ENCODE measurements at places on chromosomes 5 and 9.

GRCh38 chr9:7613931-7614330 lies 185.6 kb downstream of the DMAC1 start:
- DNase-seq: peak; percentile 29

DNA sequence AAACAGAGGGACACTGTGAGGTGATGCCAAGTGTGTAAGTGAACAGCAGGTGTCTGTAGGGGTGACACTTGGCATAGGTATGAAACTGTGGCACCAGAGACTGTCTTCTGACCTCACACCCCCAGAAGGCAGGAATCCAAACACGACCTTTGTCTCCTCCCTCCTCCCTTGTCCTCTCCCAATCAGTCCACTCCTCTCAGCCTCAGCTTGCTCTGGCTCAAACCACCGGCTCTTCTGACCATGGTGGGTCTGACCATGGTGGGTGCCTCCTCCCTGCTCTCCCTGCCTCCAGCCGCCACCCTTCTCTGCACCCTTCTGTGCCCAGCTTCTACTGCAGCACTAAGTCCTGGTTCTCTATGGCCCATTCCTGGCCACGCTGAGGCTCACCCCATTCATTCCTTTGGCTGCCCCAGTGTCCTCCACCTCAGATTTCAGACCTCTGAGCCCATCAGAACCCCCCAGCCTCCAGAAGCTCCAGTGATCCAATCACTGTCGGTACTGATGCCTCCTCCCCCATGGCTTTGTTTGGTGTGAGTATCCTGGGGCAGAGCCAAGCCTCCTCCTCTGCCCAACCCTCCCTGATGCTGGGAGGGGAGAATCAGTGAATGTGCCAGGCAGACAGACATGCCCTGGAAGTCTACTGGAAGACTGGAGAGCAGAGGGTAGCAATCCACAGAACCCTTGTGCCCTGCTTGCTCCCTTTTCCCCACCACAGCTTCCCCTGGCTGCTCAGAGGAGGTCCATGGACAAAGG lies 1.7 kb upstream of the ARID3C start:
- DNase-seq: no peak

GRCh38 chr9:92504881-92505280 lies 22.6 kb upstream of the ASPN start:
- DNase-seq: no peak

DNA sequence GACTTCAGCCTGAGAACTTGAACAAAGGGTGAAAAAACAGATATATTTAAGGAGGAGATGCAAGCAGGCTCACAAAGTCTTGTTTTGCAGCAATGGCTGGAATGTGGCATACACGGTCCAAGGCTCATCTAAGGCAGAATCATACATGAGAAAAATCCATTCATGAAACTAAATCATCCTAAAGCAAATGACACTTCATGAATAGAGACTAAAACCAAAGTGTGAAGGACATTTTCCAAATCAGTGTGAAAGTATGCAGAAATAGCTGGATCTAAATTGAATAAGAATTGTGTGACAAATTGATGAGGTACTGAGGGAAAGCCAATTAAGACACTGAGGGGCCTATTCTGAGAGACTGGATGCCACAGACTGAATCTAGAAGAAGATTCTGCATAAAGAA lies 27.3 kb downstream of the ZNF366 start:
- no peak for DNase-seq

DNA sequence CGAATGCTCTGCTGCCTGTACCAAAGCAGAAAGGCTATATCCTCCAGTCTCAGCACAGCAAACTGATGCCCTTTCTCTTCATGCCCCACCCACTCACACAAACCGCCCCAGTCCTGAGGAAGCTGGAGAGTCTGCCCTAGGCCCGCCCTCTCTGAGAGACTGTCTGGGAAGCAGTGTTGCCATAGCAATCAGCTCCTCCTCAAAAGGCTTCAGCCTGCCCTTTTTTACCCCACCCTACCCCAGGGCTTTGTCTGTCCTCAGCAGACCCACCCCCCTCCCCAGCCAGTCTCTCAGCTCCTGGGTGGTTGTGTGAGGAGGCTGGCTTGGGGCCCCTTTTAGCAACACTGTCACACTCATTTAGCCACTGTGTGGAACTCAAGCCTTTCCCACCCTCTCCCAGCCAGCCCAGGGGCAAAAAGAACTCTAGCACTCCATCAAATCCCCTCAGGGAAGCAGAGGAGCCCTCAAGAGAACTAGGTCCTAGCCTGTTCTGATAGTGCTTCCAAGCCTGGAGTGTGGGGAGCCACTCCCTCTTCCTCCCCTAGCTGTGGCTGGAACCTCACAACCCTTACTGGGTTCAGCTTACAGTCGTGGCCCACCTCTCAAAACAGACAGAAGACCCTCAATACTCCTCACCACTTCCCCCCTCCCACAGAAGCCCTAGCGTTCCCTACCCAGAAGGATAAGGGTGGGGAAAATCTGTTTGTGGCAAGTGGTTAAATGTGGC lies 1.4 kb downstream of the ATOSB start:
- peak; percentile 87 for DNase-seq

DNA sequence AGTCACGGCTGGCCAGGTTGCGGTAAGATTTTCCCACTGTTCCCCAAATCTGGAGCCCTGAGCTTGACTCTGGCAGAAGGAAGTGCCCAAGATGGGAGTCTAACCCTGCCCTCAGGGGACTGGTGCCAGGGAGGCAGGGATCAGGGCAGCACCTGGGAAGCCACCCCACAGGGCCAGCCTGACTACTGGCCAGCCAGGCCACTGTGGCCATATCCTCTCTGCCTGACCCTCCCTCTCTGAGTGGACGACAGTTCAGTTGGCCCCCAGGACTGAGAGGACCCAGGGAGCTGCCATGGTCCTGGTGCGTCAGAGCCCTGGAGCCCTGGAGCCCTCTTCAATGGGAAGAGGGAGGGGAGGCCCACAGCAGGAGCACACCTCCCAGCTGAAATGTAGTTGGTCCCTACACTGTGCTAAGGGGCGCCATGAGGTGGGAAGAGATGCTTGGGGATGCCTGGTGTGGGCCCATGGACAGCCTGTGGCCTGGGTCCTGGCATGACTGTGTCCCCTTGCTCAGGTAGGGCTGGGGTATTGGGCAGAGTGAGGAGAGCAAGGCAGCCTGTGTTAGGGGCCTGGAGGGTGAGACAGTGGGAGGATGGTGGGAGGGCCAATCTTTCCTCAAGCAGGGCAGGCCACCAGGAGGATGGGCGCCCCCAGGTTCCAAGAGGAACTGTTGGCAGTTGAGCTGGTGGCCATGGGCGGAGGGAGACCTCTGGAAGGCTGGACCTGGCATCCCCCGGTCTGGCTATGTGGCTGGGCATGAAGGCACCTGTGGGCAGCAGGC lies 81.1 kb downstream of the PHF2 start:
- no peak for DNase-seq

- no peak for DNase-seq
Measured at GRCh38 chr5:94197970-94198369, 420.4 kb downstream of the KIAA0825 start.

DNA sequence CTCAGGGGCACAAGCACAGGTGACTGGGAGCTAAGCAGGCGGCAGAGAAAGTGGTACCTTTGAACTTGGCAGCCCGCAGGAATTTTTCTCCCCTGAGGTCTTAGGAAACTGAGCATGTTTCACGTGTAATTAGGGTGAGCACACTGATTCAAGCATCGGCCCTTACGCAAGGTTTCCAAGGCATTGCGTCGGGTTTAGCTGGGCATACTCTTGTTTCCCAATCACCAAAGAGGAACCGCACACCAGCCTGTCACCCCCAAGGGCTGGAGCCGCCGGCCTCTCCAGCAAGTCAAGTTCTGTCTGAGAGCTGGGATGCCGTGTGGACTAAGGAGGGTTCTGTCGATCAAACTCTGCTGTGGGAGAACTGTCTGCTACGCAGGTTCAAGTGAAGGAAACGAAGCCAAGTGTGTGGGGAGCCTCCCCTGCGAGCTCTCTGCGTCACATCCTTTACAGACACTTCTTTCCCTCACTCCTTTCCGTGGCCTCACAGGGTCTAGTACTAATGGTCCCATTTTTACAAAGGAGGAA lies 53.0 kb downstream of the ERGIC1 start:
- DNase-seq: no peak

DNA sequence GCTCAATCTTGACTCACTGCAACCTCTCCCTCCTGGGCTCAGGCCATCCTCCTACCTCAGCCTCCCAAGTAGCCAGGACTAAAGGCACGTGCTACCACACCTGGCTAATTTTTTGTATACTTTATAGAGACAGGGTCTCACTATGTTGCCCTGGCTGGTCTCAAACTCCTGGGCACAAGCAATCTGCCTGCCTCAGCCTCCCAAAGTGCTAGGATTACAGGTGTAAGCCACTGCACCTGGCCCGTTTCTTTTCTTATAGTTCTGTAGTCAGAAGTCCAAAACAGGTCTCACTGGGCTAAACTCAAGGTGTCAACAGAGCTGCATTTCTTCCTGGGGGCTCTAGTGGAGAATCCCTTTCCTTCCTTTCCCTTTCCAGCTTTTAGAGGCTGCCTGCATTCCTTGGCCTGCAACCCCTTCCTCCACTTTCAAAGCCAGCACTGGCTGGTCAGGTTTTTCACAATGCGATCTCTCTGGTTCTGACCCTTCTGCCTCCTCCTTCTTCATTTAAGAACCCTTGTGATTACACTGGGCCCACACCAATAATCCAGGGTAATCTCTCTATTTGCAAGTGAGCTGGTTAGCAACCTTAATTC lies 16.3 kb downstream of the IRF1 start:
- peak; percentile 2 for DNase-seq

DNA sequence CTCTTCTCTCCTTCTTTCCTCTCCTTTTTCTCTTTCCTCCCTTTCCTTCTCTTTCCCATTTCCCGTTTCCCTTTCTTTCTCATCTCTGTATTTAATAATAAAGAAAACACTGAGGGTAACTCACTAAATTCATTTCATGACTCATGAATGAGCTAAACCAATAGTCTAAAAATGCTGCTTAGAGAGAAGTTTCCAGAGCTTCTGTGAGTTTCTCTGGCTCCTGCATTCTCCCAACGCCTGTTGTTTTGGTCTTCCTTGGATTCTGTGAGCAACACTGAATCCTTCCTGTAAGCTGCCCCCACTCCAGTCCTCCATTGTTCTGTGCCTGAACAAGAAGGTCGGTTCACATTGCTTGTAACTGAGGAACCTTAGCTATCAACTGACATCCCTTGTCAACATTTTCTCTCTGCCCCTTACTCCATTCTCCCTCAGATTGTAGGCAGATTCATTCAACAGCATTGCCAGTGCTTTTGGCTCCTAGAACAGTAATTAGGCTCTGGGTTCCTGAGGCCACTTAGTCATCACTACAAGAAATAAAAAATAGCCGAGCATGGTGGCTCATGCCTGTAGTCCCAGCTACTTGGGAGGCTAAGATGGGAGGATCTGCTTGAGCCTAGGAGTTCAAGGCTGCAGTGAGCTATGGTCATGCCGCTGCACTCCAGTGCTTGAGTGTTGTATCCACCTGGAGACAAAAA lies 237.7 kb upstream of the KLF4 start:
- no peak for DNase-seq

GRCh38 chr9:18190671-18191374 lies 283.1 kb upstream of the ADAMTSL1 start:
- no peak for DNase-seq

DNA sequence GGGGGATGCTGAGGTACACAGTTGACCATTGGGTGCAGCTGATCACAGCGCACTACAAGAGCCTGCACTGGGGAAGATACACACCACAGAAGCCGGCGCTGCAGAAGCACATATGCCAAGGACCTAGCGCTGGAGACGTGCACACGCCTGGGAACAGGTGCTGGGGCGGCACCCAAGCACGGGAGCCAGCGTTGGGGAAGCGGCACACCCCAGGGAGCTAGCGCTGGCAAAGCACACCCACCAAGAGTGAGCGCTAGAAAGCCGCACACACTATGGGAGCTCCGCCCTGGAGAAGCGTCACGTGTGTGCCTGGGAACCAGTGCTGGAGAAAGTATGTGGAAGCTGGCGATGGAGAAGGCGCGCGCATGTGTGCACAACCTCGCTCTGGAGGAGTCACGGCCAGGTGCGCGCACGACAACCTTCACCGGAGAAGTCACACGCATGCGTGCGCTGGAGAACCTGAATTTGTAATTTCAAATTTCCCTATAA lies 4.5 kb downstream of the FANCC start:
- peak; percentile 7 for DNase-seq

DNA sequence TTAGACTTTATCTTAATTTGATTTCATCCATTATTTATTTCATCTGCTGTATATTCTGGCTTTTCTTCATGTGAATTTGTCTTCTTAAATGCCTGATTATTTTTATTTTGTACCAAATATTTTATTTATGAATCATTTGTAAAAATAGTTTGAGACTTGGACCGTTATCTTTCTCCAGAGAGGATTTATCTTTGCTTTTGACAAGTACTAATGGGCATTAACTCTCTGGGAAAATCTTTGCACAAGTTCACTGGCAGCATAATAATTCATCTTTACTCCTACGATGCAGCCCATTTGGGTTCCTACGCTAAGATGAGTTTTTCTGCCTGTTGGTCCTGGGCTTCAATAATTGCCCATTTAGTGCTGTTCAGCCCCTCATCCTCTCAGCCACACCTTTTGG lies 131.0 kb upstream of the RORB start:
- DNase-seq: no peak

- no peak for DNase-seq
Measured at GRCh38 chr9:69748304-69748703, 11.5 kb downstream of the PTAR1 start.

- DNase-seq: no peak
Measured at GRCh38 chr5:2523180-2523579, 228.3 kb downstream of the IRX2 start.

DNA sequence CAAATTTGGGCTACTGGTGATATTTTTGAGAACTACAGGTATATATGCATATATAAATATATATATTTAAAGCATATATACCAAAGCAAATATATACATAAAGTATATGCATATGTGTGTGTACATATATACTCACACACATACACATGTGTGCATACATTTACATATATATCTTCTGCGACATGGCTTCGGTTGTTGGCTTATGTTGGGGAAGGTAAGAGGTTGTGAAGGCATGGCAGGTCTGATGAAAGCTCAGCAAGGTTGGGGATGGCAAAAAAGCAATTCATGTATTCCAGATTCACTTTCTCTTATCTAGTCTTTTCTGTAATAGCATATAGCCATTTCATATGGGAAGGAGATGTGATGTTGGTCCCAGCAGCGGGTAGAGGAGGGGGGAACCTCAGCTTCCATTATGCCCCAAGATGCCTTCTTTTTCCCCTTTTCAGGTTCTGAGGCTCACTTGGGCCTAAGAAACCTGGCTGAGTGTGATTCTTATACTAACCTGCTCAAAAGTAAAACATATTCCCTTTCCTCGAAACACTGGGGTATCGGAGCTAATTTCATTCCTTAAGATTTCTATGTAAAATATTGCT lies 201.7 kb downstream of the MEF2C start:
- no peak for DNase-seq

- no peak for DNase-seq
Measured at GRCh38 chr9:84669013-84669287, 579 bp upstream of the NTRK2 start.

DNA sequence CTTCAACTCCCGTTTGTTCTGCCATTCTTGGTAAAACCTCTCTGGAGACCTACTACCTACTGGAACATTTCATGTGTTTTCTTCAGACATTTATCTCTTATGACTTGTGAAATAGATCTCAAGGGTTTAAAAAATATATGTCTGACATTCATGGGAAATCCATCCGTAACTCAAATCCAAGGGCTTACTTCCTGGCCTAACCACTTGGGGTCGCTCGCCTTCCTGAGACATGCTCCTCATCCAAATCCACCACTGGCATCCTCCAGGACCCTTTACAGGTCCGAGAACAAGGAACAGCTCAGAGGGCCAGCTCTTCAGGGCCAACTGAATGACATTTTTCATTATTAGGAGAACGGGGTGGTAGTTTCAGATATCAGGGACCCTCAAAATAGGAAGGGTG lies 235.1 kb upstream of the TUT7 start:
- DNase-seq: no peak

GRCh38 chr5:37881359-37881758 lies 41.5 kb upstream of the GDNF start:
- DNase-seq: no peak

Data from CD4-positive, alpha-beta T cell treated with Interleukin-17A for 4 hours (primary cell).